ENCODE measurements at places on chromosomes 3 and 15. TPM values are rescaled to one million over a fixed set of nuclear protein-coding genes. Genes with fewer than 3 reads are reported as not detected.

FEZF2 gene
- not detected for total RNA-seq

TUBGCP5 gene
- 25.8 TPM for total RNA-seq

TMEM45A gene
- total RNA-seq = 9.0 TPM

TMEM212 gene
- not detected for total RNA-seq

DUOXA2 gene
- total RNA-seq = not detected

TRAT1 gene
- total RNA-seq = not detected

ZSCAN29 gene
- total RNA-seq = 31.3 TPM

ECE2 gene
- not detected for total RNA-seq

CAPN3 gene
- total RNA-seq = 2.4 TPM

AAGAB gene
- 86.5 TPM for total RNA-seq

SPTBN5 gene
- 3.2 TPM for total RNA-seq

PLA1A gene
- total RNA-seq = 14.8 TPM

KIF7 gene
- 0.85 TPM for total RNA-seq

SNX22 gene
- 0.23 TPM for total RNA-seq

SYNPR gene
- not detected for total RNA-seq

LARP6 gene
- 15.0 TPM for total RNA-seq

KBTBD13 gene
- total RNA-seq = not detected

GOLGA8T gene
- total RNA-seq = not detected

GOLGA8N gene
- 1.2 TPM for total RNA-seq

CD276 gene
- 43.6 TPM for total RNA-seq

BCHE gene
- total RNA-seq = 20.4 TPM

GLCE gene
- total RNA-seq = 65.7 TPM

BUB1B gene
- 12.8 TPM for total RNA-seq

CCR2 gene
- not detected for total RNA-seq

TICRR gene
- 7.0 TPM for total RNA-seq

ASTE1 gene
- total RNA-seq = 5.7 TPM

DOCK3 gene
- under 0.01 TPM for total RNA-seq

CADM2 gene
- not detected for total RNA-seq

SLC7A14 gene
- 0.14 TPM for total RNA-seq

FBXL2 gene
- 25.4 TPM for total RNA-seq

CRABP1 gene
- total RNA-seq = not detected

ANKRD34C gene
- not detected for total RNA-seq

CYP8B1 gene
- not detected for total RNA-seq

PRR20G gene
- total RNA-seq = not detected

MFN1 gene
- total RNA-seq = 53.6 TPM

SHF gene
- total RNA-seq = 1.8 TPM

CDC25A gene
- 21.6 TPM for total RNA-seq

LDHAL6B gene
- total RNA-seq = not detected

GOLGA6B gene
- not detected for total RNA-seq

SLC28A1 gene
- not detected for total RNA-seq
